ENCODE measurements at places on chromosomes 7 and 10. TPM values are rescaled to one million over a fixed set of nuclear protein-coding genes. Genes with fewer than 3 reads are reported as not detected.
A peak's percentile ranks its signal among the peaks of the same experiment; 100 is the strongest.

The NEUROG3 gene
- total RNA-seq: not detected

The SYT15 gene
- not detected for total RNA-seq

The FXYD4 gene
- total RNA-seq: not detected

The GRK5 gene
- total RNA-seq: 1.5 TPM

The CYP2C19 gene
- total RNA-seq: not detected

The FOXI2 gene
- not detected for total RNA-seq

The ZC3HAV1L gene
- 23.9 TPM for total RNA-seq

GRCh38 chr10:100742076-100742771 is 3.2 kb upstream of the PAX2 start:
- DNase-seq: no peak

DNA sequence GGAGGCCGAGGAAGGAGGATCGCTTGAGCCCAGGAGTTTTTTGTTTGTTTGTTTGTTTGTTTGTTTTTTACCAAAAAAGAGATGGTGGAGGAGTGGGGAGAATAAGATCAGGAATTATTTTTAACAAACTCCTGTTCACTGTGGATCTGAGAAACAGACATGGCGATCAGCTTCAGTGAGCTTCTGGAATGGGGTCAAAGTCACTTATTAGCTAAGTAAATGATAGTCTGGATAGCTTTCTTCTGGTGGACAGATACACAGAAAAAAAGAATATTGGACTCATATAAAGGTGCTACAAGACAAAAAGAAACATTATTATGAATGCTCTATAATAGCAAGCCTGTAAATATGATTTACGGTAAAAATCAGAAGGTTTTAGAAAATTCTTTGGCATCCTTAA is 85.1 kb downstream of the POU6F2 start:
- DNase-seq: no peak

DNA sequence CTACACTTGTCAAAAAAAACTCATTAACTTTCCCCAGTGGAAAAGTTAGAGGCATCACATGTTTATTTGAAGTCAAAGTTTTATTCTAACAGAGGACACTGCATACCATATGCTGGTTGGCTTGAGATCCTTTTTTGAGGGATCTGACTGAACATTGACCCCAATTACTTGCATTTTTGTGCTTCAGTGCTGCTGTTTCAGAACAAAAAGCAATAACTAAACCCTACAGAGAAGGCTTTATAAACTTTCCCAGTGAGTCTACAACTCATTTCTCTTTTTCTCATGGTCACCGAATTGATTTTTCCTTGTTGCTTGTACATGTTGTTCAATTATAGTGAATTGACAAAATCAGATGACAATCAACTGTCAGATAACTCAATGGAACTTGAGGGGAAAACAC is 69.3 kb upstream of the PHYHIPL start:
- DNase-seq: no peak

DNA sequence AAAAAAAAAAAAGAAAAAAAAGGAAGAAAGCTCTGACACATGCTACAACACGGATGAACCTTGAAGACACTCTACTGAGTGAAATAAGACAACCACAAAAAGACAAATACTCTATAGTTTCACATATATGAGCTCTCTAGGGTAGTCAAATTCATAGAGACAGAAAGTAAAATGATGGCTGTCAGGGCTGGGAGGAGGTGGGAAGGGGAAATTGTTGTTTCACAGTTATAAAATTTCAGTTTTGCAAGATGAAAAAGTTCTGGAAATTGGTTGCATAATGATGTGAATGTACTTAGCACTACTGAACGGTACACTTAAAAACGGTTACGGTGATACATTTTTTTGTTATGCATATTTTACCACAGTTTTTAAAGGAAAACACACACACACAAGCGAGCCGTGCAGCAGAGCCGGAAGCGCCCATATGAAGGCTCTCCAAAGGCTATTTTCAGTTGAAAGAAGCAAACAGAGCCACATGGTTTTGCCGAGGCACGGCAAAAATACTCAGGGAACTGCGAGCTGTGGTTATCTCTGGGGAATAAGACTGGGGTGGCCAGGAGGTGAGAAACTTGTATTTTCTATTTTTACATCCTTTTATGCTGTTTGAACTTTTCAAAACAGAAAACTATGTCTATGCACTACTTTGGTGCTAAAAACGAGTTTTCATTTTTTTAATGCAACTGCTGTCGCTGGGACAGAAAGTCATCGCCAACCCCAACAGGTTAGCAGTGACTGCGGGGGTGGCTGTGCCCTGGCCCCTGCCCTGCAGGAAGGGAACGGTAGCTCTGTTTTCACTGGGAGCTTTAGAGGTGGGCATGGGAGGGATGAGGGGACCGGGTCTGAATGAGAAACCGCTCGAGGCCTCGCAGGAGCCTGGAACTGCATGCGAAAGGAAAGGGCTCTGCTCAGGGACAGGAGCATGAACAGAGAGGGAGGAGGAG is 132.9 kb downstream of the OAT start:
- DNase-seq: peak; percentile 68

DNA sequence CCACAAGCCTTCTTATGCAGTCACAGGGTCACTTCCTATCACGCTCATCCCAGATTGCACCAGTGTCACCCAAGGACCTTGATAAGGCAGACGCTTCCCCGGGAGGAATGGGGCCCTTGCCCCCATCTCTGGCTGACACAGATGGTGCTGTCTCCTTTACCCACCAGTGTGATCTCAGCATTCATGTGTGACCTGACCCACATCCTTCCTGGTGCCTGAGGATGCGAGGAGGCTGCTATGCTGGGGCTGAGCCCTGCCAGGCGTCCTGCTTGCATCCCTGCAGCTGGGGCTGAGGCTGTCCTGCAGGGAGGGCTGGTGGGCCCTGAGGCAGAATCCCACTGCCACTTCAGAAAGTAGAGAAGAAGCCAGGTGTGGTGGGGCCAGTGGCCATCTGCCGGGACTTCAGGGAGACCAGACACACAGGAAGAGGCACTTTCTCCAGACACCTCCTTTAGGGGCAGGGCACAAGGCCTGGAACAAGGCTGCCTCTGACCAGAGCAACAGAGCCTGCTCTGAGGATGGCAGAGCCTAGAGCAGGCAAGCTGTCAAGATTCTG is 35.3 kb downstream of the RASGEF1A start:
- DNase-seq: no peak

DNA sequence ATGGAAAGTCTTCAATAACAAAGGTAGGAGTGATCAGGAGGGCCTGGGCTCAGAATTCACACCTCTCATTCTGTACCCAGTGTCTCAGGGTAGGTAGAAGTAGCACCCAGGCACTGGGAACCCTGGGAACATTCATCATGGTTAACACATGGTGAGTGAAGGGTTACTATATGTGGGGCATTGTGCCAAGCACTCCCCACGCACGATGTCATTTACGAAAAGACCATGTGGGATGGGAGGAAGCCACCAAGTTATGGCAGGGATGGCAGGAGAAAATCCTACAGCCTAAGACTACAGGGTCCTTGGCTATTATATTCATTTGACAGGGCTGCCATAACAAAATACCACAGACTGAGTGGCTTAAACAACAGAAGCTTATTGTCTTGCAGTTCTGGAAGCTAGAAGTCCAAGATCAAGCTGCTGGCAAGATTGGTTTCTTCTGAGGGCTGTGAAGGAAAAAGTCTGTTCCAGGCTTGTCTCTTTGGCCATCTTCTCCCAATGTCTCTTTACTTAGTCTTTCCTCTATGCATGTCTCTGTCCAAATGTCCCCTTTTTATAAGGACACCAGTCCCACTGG is 27.7 kb upstream of the DDIT4 start:
- DNase-seq: peak; percentile 14

- DNase-seq: no peak
These were observed 144.3 kb upstream of the INHBA start for GRCh38 chr7:41847151-41847550.

All from LHCN-M2 (cell line).